Naive thymus-derived CD8-positive, alpha-beta T cell (primary cell): ENCODE measurements at places on chromosomes 3 and 15. TPM values are rescaled to one million over a fixed set of nuclear protein-coding genes. Genes with fewer than 3 reads are reported as not detected.

GRCh38 chr3:113141543-113141942 is 69.8 kb upstream of the BOC start:
- no peak for DNase-seq

MNS1 gene
- not detected for total RNA-seq

DNA sequence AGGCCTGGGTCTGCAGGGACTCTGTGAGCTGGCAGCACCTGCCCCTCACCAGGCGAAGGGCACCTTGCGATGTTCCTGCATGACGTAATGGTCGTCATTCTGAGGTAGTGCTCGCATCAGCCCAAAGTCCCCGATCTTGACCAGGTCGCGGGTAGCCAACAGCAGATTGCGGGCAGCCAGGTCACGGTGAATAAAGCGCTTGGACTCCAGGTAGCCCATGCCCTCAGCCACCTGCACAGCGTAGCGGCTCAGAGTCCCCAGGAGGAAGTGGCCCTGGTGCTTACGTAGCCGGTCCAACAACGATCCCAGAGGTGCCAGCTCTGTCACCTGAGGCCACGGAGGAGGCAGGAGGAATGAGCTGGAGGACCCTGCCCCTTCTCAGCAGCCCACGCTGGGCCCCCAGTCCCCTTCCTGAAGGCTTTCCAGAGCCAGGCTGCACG is 26.3 kb downstream of the TNK2 start:
- no peak for DNase-seq

GOLGA8J gene
- 0.60 TPM for total RNA-seq

SYNM gene
- 1.1 TPM for total RNA-seq

- DNase-seq: no peak
Observed at GRCh38 chr15:95880031-95880570, 450.4 kb upstream of the NR2F2 start.

DNA sequence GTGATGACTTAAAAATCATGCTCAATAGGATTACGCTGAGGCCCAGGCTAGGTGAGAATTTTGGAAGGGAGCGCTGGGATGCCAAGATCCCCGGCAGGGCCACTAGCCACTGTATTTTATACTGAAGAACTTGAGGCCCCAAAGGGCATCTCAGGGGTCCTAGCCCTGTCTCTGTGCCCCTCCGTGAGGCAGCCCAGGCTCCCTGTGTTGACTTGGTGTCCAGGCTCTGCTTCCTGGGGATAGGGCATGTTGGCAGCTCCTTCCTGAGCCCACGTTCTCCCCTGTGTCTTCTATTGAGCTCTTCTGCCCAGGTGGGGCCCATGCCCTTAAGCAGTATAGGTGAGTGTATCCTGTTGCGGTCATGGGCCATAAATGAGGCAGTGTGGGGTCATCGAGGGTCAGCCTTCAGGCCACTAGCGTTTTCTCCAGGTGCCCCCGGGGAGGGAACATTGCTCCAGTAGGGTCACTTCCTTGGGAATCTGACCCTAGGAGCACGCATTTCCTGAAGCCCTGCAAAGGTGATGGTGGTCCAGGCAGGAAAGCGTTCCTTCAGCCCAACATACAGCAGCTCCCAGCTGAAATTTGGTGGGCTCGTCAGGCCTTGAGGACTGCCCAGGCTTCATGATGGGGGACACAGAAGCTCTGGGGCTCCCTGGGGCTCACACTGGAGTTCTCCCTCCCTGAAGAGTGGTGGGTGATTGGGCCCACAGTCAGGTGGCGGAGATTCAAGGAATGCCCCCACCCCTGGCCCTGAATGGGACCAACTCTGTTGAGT is 189.4 kb downstream of the UBE3A start:
- DNase-seq: no peak

DNA sequence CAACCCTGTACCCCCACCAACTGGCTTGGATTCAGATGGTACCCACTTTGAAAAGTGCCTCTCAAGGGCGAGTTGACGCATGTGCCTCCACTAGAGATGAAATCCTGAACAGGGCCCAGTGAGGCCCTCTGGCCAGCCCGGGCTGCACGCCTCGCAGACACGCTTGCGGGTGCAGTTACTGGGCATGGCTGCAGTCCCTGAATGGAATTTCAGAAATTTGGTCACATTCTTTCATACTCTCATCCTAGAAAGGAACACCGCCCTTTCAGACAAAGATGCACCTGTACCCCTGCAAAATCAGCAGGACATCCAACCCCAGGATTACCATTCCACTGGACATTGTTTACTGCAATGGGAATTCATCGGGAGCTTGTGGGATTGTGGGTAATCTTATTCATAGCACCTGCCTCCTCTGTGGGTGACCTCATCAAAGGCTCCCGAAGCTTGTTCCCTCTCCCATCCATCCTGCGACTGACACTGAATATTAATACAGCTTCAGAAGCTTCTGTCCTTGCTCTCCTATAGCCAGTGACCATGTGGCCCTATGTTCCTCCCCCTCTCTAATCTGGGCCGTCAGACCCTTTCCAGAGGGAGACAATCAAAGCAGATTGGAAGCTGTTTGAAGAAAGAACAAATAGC is 42.5 kb upstream of the TPM1 start:
- DNase-seq: no peak

- no peak for DNase-seq
Observed at GRCh38 chr3:21067031-21067813, 683.8 kb downstream of the ZNF385D start.

ZIC1 gene
- total RNA-seq: not detected

PLA2G4E gene
- total RNA-seq: not detected

DNA sequence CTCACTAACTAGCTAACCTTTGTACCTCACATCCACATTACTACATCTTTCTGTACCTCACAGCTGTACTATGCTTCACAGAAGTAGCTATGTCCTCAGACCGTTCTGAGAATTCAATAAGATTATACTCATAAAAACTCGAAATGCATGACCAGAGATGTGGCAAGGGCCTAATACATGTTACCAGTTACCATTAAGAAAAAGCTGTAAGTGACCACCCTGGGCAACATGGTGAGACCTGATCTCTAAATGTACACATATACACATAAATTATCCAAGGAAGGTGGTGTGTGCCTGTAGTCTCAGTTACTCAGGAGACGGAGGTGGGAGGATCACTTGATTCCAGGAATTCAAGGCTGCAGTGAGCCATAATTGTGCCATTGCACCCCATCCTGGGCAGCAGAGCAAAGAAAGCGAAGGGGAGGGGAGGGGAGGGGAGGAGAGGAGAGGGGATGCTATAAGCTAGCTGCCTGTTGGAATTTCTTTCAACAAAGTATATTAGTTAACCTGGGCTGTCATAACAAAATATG is 482.6 kb upstream of the ZNF717 start:
- no peak for DNase-seq

DNA sequence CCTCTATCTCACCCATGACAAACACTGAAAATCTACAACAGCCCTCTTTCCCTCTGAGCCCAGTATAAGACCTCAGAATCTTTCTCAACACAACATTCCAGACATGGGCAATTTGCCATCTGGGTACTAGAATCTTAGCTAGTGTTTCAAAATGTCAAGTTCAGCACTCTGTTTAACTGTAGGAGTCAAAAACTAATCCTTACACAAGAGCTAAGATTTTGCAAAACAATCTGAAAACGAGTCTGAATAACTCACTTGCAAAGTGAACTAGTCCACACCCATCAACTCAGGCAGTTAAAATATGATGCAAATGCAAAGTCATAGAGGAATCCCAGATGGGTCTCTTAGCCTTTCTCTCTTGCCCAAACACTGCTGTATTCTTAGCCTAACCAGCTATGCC is 67.8 kb downstream of the GPR176 start:
- DNase-seq: no peak

CKMT1B gene
- total RNA-seq: not detected

DNA sequence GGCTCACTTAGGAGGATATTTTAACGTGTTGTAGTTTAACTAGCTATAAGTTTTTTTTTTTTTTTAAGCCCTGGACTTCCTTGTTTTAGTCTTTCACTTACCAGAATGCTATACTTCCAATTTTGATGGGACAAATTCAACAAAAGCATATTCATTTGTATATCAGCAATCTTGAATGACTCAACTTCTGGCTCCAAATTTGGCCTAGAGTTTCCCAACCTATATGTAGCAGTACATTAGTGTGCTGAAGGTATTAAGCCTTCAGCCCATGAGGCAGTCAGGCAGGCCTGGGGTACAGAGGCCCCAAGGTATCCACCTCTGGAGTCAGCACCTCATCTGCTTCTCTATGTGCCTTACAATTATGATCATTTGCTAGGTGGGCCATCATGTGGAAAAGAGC is 5.9 kb downstream of the PBRM1 start:
- no peak for DNase-seq

- DNase-seq: no peak
Observed at GRCh38 chr3:167941234-167941995, 154.3 kb downstream of the GOLIM4 start.
